T-helper 22 cell (primary cell): ENCODE measurements at places on chromosomes 5 and 9.

GRCh38 chr9:127356906-127357305, 40.1 kb upstream of the SLC2A8 start:
- no peak for DNase-seq

- no peak for DNase-seq
Measured at GRCh38 chr5:109028608-109029299, 281.1 kb downstream of the FER start.

DNA sequence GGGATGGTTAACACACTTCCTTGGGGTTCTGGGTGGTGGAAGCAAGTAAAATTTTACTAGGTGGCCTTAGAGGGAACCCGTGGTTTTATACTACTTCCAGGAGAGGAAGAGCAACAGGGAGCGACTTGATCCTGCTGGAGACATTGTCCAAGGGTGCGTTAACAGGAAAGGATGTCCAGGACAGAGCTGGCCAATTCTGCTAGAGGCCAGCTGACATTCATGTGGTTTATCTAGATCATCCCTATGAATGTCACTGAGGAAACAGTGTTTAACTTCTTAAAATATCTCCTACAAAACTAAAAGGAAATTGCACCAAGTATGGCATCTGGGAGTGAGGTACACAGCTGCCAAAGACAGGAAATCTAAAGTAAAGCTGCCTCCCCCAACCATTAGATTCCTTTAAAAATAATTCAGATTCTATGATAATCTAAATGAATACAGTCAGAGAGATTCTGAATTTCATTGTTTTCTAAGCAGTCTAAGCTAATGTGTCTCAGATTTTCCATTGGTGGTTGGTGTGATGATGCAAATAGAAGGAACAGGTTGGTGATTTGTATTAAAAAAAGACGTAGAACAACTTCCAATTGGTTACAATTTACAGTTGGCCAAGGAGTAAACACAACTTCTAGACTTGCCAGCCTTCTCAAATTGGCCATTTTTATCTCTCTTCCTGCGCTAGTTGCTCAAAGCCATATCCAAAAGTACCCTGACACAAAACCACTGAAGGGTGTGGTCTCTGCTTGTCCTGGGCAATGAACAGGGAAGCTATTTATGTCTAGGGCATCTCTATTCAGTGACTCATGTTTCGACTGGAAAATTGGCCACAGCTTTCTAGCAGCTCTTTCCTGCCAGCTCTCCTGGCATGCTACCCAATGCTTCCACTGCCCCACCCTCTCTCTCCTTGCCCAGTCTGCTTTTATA, 574.7 kb upstream of the MEF2C start:
- DNase-seq, result no peak

- no peak for DNase-seq
Measured at GRCh38 chr5:160537116-160537515, 115.5 kb downstream of the PTTG1 start.

DNA sequence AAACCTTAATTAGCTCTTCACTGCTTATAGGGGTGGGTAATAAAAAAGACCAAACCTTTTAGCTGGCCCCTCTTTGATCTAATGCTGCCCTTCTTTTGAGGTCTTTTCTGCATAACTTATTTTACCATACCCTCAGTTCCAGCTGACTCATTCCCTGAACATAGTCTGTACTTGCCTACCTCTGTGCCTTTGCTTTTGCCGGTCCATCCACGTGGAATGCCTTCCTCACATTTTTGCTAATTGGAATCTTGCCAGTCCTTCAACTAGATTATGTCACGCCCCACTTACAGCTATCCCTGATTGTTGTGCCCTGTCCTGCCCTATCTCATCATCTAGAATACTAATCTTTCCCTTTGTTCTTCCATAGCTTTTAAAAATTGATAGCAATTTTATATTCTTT, 44.2 kb downstream of the FAF2 start:
- DNase-seq, result no peak

DNA sequence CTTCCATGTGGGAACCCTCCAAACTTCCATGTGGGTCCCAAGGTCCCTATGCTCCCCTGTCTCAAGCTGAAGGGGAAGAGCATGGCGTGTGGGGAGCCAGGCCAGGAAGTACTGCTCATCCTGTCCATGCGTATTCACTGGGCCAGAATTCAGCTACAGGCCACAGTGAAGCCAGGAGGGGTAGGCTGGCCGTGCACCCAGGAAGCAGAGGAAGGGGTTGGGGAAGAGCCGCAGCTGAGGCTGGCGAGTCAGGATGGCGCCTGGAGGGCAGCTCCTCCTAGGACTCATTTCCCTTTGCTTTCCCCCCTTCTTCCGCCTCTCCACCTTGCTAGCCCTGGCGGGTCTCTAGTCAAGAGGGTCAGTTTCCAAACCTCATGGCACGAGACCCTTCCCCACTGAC, 57.4 kb downstream of the ROPN1L start:
- no peak for DNase-seq

- no peak for DNase-seq
Measured at GRCh38 chr5:10876006-10876744, 115.1 kb upstream of the DAP start.

- no peak for DNase-seq
Measured at GRCh38 chr5:35804841-35805240, 51.9 kb upstream of the IL7R start.

DNA sequence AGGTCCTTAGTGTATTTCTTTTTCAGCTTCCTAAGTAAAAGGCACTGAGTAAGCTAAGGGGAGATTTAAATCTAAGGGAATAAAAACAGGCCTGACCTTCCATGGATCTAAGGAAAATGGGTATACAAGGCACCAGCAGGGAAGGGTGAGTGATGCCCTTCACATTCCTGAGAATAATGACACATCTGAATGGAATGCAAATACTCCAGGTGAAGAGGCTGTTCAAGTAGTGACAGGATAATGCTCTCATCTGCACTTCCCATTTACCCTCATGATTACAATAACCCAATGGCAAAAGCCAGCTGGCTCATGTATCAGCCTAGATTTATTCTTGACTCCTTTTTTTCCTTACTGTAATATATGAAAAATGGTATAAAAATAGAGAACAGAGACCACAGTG, 216.2 kb upstream of the ACTBL2 start:
- no peak for DNase-seq

GRCh38 chr9:16870596-16871335, at the start of gene BNC2:
BNC2 (minus strand) TSS chr9:16870670; CDS start chr9:16870648, 22 bp downstream.
- no peak for DNase-seq

- DNase-seq, result no peak
Measured at GRCh38 chr5:139688751-139689372, 40.7 kb downstream of the CXXC5 start.

DNA sequence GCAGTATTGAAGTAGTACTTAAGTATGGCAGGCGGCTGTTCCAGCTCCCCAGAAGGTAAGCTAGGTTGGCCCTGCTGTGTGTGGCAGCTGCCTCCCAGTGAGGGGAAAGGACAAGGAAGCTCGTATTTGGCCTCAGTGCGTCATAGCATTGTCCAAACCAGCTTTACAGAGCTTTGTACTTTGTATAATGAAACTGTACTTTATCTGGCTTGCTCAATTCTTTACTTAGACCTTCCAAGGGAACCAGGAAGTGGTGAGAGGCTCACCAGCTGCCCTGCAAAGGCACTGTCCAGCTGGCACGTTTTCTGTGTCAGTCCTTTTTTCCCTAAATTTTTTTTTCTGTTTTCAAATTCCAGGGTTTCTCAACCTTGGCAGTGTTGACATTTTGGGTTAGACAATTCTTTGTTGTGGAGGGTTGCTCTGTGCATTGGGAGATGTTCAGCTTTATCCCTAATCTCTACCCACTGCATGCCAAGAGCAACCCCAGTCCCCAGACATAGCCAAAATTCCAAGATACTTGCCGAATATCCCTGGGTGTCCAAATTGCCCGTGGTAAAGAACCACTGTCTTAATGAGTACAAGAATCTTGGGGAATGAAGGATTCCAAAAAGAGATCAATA, 474.5 kb downstream of the LRRC70 start:
- no peak for DNase-seq

DNA sequence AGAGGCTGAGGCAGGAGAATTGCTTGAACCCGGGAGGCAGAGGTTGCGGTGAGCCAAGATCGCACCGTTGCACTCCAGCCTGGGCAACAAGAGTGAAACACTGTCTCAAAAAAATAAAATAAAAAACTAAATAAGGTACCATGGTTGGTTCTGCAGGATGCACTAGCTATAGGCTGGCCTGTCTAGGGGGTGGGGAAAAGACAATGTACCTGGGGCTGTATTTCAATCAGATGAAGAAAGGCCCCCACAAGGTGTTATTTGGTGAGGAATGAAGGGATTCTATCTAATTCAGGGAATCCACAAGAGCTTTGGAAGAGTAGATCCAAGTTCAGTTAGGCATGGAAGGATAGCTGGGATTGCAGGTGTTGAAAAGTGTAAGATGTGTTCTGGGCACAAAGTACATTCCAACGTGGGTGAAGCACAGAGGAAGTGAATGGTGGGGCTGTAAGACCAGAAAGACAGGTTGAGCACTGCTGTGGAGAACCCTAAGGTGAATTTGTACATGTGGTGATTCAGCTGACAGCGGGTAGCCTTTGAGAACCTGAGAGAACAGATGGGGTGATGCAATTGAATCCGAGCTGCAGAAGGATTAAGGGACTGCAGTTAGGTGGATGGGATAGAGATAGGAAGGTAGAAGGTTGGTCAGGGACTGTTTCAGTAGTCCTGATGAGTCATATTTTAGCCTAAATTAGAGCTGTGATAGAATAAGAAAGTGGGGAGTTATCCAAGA, 71.8 kb downstream of the CAST start:
- no peak for DNase-seq

- DNase-seq, result no peak
Measured at GRCh38 chr5:41858890-41859289, 11.3 kb downstream of the OXCT1 start.

DNA sequence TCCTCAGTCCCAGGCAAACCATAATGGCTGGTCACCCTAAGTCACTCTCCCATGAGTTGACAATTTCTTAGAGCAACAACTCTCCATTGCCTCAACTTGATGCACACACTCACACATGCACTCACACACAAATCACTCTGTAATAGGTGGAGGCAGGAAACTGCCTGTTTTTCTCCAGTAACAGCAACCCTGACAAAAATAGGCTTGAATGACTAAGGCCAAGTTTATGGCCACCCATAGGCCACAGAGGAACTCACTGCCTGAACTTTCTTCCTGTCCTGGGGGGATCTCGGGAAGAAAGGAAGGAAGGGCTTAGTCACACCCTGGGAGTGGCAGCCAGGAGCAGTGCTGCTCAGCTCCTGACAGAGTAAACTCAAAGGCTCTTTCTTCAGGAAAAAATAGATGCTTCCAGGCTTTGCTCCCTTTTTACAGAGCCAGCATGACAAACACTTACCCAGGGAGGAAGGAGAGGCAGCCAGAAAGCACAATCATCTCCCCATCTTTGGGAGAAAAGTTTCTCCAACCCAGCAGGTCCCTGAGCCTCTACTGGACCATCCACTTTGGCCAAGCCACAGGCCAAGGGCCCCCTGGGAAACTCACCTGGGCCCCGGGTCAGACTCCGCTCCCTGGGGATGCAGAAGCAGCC, 368 bp downstream of the SH3TC2 start:
- DNase-seq, result no peak

GRCh38 chr5:64971513-64971912, 202.8 kb downstream of the CWC27 start:
- DNase-seq, result no peak

DNA sequence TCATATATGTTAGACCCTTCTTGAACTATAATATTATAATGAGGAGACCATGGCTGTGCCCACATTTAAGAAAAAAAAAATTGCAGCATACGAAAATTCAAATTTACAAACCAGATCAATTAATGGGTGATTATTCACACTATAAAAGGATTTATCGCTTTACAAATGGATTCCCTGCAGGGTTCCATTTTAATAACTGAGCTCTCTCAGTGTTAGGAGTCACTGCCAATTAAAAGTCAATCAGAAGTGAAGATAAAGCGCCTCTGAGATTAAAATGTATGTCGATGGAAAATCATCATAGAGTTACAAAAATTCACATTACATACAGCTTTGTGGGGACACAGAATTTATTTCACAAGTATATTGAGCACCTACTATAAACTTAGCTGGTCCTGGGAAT, 66.6 kb upstream of the SMARCA2 start:
- DNase-seq, result no peak

DNA sequence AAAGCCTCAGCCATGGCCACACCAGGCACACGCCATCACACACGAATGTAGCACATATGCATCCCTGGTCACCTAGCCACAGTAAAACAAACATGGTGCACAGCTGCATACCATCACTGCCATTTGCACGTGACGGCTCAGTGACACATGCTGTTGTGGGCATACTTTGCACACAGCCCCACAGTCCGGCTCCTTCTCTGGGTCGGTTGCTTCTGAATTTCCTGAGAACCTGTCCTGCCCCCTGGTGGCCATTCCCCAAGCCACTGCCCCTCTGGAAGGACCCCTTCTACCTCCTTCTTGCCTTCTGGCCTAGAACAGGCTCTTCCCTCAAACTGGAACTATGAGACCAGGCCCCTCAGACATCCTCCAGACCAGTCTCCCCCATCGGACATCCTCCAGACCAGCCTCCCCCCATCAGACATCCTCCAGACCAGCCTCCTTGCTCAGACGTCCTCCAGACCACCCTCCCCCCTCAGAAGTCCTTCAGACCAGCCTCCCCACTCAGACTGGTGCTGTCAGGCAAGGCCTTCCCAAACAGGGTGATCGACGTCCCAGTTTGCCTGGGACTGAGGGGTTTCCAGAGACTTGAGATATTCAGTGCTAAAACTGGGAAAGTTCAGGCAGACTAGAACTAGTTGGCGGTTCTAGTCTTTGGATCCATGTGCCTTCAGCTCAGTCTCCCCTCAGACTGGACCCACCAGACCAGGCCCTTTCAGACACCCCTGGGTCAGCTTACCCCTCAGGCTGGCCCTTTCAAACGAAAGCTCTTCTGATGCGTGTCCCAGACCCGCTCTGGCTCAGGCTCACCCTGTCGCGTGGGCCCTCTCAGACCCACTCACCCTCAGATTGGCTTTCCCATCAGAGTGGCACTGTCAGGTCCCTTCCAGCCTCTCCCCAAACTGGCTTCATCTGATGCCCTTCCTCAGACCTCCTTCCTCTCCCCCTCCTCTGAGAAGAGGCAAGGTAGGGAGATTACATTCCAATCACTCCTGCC, 24.3 kb upstream of the ENHO start:
- no peak for DNase-seq

GRCh38 chr5:128825826-128826225, 139.5 kb upstream of the SLC27A6 start:
- DNase-seq, result no peak

DNA sequence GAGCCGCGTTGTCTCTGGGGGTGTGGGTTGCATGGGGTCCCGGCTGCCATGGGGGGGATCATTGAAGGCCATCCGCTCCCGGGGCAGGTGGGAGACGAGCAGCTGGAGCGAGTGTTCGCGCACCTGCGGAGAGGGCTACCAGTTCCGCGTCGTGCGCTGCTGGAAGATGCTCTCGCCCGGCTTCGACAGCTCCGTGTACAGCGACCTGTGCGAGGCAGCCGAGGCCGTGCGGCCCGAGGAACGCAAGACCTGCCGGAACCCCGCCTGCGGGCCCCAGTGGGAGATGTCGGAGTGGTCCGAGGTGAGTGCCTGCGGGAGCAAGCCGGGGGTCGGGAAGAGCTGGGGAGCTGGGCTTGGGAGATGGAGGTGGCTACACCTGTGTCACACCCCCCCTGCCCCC, 33.7 kb downstream of the ADAMTSL2 start:
- DNase-seq, result no peak

GRCh38 chr5:108686676-108687075, 61.0 kb upstream of the FER start:
- DNase-seq, result no peak
